Activated CD8-positive, alpha-beta memory T cell treated with anti-CD3 and anti-CD28 coated beads, Interleukin-2, amount 10 ng/mL, durations not matched to agents 7 days and 5 days (primary cell): ENCODE measurements at places on chromosomes 16 and 17.
A peak's percentile ranks its signal among the peaks of the same experiment; 100 is the strongest.

DNA sequence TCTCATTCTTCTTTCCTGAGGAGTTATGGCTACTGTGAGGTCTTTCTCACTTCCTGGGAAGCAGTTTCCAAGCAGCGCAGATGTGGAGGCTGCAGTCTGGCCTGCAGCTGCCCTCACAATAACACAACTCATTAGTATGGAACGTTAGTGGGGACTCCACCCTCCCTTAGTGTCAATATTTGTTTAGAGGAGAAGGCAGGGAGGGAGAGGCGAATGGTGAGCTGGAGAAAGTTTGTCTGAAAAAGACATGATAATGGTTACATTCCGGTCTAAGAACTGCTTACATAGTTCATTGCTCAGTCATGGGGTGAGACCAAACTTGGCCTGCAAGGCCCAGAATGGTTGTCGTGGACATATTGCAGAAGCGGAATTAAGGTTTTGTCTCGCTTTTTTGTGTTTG is 170.2 kb downstream of the HS3ST3B1 start:
- DNase-seq, result no peak

GRCh38 chr17:57273490-57273889 is 17.2 kb downstream of the MSI2 start:
- no peak for DNase-seq

DNA sequence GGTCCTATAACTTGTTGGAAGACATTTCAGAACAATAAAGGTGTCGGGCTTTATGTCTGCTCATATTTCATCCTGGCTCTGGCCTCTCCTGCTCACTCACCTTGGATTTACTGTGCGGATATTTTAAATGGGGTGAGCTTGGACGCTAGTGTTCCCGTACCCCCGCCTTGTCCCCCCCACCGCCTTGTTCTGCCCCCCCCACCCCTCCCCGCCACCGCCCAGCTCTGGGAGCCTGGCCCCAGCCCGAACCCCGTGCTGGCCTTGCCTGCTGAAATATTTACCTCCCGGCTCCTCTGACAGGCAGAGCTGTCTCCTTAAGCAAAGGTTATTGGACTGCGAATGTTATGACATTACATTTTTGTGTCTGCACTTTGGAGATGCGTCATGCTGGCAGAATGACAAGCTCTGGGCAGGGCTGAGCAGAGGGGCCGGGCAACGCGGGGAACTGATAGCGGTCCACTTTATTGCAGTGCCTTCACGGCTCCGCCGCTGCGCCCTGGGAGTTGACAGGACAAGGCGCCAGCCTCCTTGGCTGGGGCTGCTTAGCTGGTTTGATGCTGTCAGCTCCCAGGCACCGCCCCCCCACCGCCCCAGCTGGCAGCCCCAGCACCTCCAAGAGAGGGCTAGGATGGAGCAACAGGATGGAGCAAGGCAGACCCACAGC is 222.5 kb upstream of the GSE1 start:
- no peak for DNase-seq

DNA sequence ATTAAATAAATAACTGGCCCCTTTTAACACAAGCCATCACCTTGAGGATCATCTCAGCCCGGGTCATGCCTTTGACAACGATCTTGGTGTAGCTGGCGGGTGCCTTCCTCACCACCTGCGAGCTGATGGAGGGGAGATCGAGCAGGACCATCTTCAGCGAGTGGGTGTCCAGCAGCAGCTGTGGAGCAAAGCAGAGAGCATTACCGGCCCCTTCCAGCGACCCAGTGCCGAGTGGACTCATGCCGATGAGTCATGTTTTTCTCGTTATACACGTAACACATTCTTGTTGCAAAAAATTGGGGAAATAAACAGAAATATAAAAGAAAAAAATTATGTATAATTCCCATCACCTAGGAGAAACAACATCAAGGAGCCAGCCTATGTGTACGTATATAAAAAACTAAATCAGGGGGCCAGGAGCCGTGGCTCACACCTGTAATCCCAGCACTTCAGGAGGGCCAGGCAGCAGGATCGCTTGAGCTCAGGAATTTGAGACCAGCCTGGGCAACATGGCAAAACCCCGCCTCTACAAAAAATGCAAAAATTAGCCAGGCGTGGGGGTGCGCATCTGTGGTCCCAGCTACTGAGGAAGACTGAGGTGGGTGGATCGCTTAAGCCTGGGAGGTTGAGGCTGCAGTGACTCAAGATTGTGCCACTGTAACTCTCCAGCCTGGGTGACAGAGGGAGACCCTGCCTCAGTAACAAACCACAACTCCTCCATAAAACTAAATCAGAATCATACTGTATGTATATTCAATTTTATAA is 169.1 kb upstream of the RPH3AL start:
- DNase-seq, result no peak

- peak; percentile 84 for DNase-seq
Observed at GRCh38 chr16:83952940-83953795, at the start of gene OSGIN1. TSS of gene OSGIN1 (plus strand) at chr16:83953240. CDS start at chr16:83957672, 4,432 bp downstream.

DNA sequence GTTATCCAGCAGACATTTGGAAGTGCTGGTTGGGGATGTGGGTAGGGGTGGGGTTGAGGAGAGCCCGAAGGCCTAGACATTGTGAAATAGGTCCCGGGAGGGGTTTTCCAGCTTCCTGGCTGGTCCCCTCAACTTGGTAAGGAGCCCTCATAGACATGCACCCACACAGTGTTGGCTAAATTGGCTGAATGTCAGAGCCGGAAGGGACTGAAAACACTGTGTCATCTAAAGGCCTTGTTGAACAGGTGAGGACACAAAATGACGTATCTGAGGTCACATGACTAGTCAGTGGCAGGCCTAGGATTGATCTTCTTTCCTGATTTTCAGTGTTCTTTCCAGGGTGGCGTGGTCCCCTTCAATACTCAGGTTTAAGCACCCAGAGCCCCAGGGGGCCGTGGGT is 27.6 kb downstream of the ITGB3 start:
- DNase-seq, result no peak

DNA sequence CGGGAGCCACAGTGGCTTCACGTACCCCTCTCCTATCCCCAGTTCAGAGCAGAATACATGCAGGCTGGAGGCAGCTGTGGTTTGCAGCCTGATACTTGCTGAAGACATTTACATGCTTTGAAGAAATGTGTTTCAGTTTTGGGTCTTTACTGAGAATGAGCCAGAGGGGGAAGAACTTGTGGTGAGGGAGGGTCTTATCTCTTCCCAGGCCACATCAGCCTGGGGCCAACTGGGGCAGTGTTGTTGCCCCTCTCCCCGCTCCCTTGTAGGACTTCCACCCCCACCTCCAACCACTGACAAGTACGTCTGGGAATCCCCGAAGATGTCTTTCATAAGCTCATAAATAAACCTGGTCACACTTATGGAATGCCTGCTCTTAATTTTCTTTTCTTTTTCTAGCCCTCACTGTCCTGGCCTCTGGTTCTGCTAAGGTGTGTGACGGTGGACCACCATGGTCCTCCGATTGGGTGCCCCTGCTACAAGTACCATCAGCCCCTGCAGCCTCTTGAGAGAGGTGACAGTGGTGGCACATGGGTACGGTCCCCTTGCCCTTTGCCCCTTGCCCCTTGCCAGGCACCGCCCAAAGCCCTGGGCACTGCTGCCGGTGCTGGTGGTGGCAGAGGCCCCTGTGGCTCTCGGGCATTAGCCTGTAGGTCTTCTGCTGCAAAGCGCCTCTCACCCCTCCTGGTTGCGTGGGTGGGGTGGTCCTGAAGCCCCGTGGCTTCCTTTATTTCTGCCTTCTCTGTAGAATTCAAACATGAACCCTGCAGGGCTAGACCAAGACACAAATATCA is 144.8 kb upstream of the RPH3AL start:
- no peak for DNase-seq

DNA sequence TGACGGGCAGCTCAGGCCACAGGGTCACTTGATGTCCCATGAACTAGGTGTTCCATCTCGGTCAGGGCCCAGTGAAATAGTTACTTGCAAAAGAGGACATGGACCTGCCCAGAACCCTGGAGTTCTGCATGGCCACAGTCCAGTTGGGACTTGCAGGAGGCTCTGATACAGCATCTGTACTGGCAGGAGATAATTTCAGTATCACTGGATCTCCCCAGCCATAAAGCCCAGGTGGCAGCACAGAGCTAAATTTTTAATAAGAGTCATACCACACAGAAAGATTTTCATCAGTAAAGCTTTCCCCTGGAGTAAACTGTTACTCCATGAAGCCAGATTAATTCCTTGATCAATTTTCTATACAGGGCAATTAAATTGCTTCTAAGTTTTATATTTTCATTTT is 18.0 kb upstream of the SLC16A5 start:
- DNase-seq, result no peak

DNA sequence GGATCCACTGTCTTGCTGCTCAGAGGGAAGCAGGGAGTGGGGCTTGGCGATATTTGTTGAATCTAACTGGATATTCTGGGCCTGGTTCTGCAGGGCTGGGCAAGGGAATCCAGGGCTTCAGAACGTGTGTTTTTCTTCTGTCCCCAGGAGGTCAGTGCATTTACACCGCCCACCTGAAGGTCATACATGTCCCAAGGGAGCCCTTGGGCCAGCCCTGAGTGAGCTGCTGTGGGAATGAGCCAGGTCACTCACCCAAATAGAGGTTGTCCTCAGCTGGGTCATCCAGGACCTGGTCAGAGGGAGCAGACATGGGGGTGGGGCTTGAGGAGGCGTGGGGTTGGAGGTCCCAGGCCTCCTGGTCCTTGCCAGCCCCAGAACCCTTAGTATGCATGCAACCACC is 10.6 kb downstream of the CAMKK1 start:
- no peak for DNase-seq

DNA sequence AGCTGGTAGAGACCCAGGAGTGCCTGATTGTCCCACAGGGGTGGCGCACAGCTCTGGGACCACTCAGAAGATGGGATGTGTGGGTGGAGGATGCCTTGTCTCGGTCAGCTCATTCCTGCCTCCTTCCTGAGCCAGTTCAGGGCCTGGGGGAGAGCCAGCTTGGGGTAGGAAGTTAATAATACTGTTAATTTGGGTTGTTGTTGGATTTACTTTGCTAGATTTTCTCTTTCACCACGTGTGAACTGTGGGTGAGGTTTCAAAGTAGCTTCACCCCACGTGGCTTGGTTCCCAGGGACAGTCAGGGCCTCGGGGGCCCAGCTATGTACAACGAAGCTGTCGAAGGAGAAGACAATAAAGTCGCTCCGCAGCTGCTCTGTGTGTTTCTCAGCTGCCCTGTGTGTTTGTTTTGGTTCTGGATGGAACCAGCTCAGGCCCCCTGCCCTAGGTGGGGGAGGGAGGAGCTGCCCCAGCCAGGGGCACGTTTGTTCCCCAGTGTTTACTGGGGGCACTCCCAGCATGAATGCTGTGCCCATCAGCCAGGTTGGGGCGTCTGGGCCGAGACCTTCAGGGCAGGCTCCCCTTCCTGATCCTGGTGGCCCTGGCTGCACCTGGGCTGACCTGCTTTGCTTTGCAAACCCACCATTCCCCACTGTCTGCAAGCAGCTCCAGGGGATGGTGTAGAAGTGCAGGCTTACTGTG is 2.3 kb downstream of the NUDT16L1 start:
- no peak for DNase-seq

DNA sequence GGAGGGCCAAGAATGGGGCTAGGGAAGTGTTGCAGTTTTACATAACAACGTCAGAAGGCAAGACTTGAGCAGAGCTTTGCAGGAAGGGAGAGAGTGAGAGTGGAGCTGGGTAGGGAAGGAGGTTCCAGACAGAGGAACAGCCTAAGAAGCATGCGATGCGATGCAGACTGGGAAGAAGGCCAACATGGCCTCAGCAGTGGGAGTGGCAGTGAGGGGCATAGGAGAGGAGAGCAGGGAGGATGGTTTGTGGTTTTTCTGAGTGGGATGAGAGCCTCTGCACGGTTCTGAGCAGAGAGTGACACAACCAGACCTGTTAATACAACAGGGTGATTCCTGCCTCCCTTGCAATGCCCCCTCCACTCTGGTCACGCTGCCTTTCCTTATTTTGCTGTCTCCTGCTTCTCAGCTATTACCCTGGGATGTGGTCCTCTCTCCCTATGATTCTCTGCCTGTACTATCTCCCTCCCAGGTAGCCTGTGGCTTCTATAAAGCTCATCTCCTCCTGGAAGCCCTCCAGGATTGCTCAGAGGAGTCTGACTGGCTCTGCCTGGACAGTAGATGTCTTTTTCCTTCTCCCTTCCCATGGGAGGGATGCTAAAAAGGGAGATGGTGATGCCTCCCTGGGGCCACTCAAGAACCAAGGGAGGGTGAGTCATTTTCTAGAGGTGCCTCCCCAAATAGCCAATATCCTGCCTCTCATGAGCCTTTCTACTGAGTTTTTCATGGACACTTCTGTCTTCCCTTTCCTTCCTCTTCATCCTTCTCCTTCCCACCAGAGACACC is 38.7 kb upstream of the NGFR start:
- DNase-seq, result no peak

- peak; percentile 54 for DNase-seq
Observed at GRCh38 chr16:1678500-1679098, 520 bp downstream of the JPT2 start.

GRCh38 chr17:6701719-6702118 is 11.4 kb downstream of the SLC13A5 start:
- peak; percentile 51 for DNase-seq

- no peak for DNase-seq
Observed at GRCh38 chr16:67413978-67414911, 2.0 kb downstream of the ZDHHC1 start.

GRCh38 chr17:71936977-71937376 is 183.8 kb upstream of the SOX9 start:
- DNase-seq, result no peak

DNA sequence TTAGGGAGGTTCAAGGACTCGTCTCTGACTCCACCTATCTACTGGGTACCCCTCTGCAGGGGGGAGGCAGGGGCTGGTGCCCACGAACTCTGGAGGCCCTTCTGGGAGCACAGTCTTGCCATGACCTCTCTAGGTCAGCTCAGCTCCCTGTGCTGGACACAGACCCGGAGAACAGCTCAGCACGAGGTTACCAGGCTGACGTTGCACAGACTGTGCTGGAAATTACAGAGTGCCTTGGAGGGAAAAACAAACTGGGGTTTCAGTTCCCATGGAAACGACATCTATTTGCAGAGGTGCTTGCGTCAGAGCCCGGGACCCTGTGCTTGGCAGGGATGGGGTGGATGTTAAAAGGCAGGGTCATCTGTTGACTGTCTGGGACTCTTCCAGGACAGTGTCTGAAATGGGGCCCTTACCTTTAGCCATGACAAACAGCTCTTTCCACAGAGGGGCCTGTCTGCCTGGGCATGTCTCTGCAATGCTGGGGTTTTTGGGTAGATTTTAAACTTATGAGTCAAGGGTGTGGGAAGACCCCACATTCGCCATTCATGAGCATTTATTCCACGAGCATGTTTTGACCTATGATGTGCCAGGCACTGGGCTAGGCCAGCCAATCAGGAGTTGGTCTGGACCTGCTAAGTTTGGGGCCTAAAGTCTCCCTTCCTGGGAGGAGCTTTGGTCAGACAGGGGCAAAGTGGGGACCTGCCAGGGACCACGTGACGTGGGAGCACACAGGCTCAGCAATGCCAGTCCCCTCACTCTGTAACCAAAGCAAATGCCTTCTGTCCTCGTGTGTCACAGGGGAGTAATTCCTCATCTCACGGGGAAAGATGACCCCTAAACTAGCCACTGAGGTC is 22.5 kb downstream of the CCR7 start:
- peak; percentile 49 for DNase-seq

GRCh38 chr16:23952128-23952970 is 116.6 kb downstream of the PRKCB start:
- no peak for DNase-seq
